Erythroblast (primary cell): ENCODE measurements at places on chromosomes 6 and 20.
A peak's percentile ranks its signal among the peaks of the same experiment; 100 is the strongest.

DNA sequence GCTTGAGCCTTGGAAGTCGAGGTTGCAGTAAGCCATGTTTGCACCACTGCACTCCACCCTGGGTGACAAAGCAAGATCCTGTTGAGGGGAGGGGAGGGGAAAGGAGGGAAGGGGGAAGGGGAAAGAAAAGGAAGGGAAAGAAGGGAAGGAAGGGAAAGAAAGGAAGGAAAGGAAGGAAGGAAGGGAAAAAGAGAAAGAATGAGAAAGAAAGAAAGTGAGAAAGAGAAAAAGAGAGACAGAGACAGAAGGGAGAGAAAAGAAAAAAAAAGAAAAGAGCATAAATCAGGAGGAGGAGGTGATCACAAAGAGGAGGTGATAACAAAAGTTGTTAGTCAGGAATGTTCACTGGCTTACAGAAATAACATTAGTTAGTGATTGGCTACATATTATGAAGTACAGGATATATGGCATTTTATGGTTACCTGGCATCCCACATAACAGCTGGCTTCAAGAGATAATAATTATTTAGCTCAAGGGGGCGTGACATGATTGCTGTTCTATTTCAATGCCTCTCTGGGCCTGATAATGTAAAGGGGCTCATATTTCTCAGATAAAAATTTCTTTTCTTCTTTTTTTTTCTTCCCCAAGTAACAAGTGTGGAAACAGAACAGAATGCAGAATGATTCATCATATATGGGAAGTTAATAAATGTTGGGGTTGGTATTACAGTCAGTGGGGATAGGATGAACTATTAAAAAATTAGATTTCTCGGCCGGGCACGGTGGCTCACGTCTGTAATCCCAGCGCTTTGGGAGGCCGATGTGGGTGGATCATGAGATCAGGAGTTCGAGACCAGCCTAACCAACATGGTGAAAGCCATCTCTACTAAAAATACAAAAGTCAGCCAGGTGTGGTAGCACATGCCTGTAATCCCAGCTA lies 27.1 kb downstream of the SAMHD1 start:
- peak; percentile 63 for DNase-seq

GRCh38 chr6:105209950-105210706 lies 30.3 kb upstream of the POPDC3 start:
- no peak for DNase-seq

DNA sequence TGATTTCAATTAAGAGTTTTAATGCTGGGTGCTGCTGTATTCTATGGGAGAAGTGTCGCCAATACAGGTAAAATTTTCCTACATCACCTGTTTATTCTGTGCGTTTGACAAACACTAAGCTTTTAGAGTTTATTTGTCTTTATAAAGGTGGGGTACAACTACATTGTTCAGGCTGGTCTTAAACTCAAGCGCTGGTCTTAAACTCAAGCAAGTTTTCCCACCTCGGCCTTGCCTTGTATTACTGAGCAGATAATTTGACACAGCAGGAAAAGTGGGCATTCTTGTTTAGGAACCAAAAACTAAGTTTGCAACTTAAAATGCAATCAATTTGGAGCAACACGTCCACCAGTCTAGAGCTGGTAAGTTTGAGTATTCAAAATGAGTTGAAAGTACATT lies 112.9 kb upstream of the BTN3A2 start:
- DNase-seq: peak; percentile 82

DNA sequence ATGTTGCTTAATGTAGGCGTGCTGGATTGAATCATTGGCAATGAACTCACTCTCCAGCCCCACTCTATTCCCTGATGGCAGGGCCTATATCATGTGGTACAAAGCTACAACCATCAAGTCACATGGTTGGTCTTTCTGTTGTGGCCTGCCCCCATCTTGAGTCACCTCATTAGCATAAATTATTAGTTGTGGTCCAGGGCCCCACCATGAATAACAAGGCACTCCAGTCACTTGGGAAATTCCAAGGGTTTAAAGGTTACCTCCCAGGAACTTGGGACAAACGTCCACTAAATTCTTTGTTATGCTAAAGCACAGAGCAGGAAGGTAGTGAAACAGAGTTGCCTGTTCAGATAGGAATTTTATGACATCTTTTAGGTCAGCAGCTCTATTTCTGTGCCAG lies 193.7 kb downstream of the SLC35F1 start:
- DNase-seq: no peak

GRCh38 chr20:45311589-45312211 lies 3.6 kb upstream of the MATN4 start:
- DNase-seq: peak; percentile 71

- no peak for DNase-seq
Measured at GRCh38 chr6:124055963-124056362, 252.3 kb downstream of the NKAIN2 start.

GRCh38 chr6:28212510-28213212 lies 12.4 kb upstream of the ZSCAN9 start:
- peak; percentile 88 for DNase-seq
